MG63 (cell line): ENCODE measurements at places on chromosomes 12 and 14. TPM values are rescaled to one million over a fixed set of nuclear protein-coding genes. Genes with fewer than 3 reads are reported as not detected.

Gene BLTP3B
- total RNA-seq, result 20.3 and 26.4 TPM in 2 replicates

Gene TMEM253
- not detected in 2 replicates for total RNA-seq

Gene CCDC196
- not detected in 2 replicates for total RNA-seq

Gene HOXC9
- total RNA-seq, result 1.9 and 7.9 TPM in 2 replicates

Gene LTBP2
- total RNA-seq, result 4.4 and 4.5 TPM in 2 replicates

Gene HOXC5
- not detected in 2 replicates for total RNA-seq

Gene JDP2
- 76.1 and 78.4 TPM in 2 replicates for total RNA-seq

Gene MTERF2
- 4.3 and 5.0 TPM in 2 replicates for total RNA-seq

Gene SLC6A12
- not detected in 2 replicates for total RNA-seq

Gene PPM1H
- total RNA-seq, result 3.6 and 4.0 TPM in 2 replicates

Gene ESR2
- not detected in 2 replicates for total RNA-seq
